ENCODE measurements at places on chromosomes 2 and 18.

- DNase-seq, result no peak
These were observed 51.7 kb upstream of the ACVR2A start for GRCh38 chr2:147792966-147793617.

GRCh38 chr2:128439791-128440665 is 121.4 kb upstream of the HS6ST1 start:
- no peak for DNase-seq

GRCh38 chr18:48545757-48546321 is 7.0 kb downstream of the CTIF start:
- no peak for DNase-seq

GRCh38 chr2:148640767-148641166 is 3.8 kb upstream of the EPC2 start:
- no peak for DNase-seq

GRCh38 chr2:32067549-32067948 is 4.2 kb downstream of the SPAST start:
- no peak for DNase-seq

Measured in GM13977 (cell line).